ENCODE measurements at places on chromosomes 11 and 22.

DNA sequence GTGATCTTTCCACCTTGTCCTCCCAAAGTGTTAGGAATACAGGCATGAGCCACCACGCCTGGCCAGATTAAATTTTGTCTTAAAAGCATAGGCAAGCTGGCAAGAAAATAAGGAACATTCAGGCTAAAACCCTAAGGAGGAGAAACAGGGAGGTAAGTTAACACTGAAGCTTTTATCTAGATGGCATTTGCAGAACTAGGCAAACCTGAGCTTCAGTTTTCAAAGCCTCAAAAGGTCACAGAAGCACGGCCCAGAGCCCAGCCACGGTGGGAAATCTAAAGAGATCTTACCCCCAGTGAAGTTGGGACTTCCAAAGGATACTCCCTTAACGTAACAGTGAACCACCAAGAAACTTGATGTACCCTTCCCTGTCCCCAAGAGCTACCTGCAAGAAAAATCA, 28.4 kb downstream of the PC start:
- DNase-seq: no peak

DNA sequence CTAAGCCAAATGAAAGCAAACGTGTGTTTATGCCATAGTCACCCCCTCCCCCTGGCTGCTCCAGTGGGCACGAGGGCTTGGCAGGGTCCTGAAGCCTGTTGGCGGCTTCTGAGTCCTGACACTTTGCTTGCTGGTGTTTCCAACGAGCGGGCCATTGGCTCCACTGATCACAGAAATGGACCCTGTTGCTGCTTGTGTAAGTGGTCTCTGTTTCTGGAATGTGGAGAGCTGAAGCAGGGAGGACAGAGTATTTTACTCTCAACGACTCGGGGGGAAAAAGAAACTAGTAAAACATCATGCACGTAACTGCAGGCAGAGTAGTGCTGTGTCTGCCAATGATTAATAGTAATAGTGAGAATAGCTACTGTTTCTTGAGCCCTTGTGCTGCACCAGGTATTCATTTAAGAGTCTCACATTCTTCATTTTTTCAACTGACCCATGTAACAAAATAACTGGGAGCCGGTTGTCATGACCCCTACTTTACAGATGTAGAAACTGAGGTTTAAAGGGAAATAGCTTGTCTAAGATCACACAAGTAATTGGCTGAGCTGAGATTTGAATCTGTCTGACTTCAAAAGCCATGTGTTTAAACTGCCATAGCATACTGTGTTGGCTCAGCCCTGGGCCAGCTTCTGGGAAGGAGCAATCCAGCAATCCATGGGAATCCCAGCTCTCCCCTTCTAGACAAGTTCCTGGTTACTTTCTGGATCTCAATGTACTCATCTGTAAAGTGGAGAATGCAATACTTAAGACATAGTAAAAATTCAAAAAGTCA, 526.7 kb downstream of the INSC start:
- no peak for DNase-seq

DNA sequence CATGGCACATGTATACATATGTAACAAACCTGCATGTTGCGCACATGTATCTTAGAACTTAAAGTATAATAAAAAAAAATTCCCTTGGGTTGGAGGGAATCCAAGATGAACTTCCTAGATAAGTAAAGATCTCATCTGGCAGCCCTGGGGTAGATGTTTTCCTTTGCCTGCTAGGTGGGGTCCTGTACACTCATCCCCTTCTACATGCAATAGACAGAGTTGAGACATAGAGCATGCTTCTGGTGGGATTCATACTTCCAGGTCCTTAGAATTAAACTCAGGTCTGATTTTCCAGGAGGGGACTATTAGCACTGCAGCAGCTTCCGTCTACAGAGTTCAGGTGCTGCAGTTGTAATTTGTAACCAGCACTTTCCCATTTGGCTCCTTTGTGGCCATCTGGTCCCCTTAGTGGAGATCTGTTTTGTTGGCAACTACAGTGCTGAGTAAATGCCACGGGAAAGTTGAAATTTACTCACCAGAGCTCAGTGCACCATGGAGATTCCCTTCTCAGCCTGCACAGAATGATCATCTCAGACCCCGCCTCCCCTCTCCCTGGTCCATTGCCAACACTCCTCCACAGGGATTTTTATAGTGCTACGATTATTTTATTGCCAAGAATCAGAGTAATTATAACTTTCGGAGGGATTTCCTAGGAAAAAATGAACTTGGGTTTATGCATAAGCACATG, 220.1 kb upstream of the E2F8 start:
- no peak for DNase-seq

DNA sequence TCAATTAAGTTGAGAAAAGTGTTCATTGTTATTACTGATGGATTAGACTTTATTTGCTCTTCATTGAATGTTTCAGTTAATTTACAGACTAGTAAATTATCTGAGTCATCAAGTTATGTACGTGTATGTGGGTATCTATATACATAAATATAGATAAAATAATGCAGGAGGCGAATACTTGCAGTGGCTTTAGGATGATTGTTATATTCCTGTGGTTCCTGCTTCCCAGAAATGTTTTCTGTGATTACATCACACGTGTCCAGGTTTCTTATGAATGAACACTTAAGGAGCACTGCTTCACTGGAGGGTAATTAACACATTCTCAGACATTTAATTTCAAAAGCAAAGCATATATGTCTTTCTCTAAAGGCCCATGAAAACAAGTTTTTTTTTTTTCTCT, 28.4 kb downstream of the YAP1 start:
- no peak for DNase-seq

DNA sequence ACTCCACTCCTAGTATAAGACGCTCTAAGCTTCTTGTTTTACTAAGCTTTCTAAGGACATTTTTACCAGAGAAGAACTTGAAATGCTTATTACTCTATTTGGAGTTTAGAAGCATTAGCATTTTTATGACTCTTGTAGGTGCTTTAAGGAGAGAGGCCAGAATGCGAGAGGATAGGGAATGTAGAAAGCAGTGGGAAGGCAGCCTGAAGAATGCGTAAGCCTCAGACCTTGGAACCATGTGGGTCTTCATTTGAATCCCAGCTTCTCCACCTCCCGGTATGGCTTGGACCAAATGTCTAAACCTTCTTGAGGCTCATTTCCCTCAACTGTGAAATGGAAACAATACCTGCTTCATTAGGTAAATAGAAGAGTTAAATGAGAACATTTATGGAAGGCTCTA, 60.0 kb upstream of the AMOTL1 start:
- no peak for DNase-seq

DNA sequence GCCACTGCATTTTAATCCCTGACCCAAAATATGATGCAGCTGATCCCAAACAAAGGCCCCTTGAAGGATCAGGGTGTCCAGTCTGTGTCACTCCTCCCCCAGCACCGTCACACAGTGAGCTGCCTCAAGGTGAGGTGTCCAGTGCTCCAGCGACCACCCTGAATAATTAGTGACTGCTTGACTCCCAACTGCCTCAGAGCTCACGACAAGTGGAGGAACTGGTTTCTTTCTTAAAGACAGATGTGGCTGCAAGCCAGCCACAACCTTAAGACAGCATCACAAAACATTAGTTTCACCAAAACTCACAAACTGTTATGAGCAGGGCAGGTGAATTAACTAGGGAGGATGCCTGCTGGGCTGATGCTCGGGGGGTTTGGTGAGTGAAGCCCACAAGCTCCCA, 74.6 kb downstream of the PIWIL3 start:
- DNase-seq: no peak

GRCh38 chr11:130383344-130384211, 44.8 kb downstream of the ADAMTS8 start:
- DNase-seq: no peak

- DNase-seq: no peak
Observed at GRCh38 chr22:47035425-47035881, 273.0 kb downstream of the TBC1D22A start.

GRCh38 chr22:39900306-39901227, at the start of gene GRAP2:
TSS of gene GRAP2 (plus strand) at chr22:39901084. CDS start at chr22:39947107, 46,023 bp downstream.
- DNase-seq: no peak

DNA sequence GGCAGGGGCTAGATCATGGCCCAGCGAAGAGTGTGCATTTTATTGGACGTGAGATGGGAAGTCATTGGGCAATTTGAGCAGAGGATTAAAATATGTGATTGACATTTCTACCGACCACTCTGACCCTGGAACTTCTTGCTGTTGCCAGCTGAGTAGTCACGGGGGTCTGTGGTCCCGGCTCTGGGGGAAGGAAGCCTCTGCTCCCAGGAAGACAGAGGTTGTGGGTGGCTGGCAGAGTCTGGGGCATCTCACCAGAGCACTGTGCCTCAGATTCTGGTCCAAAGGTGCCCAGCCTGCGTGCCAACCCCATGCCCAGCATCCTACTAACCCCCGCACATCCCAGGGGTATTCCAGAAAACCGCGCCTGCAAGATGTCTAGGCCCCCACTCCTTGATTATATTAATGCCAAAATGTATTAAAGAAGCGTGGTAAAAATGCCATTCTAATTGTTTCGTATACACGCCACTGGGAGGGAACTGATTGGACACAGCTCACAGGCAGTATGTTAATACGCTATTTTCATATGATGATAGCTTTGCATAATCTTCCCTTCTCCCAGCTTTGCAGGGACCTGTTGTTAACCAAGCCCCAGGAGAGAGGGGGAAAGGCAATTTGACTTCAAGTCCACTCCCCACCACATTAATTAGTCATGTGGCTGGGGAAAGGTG, 25.3 kb upstream of the LMO1 start:
- DNase-seq: peak; percentile 91

GRCh38 chr11:132073787-132074186, 703.4 kb downstream of the NTM start:
- DNase-seq: no peak

- DNase-seq: no peak
Observed at GRCh38 chr22:32880505-32880892, 79.0 kb downstream of the TIMP3 start.

- no peak for DNase-seq
Observed at GRCh38 chr11:101803651-101804050, 111.2 kb upstream of the CEP126 start.

GRCh38 chr11:6224421-6224820, 10.0 kb downstream of the FHIP1B start:
- no peak for DNase-seq

DNA sequence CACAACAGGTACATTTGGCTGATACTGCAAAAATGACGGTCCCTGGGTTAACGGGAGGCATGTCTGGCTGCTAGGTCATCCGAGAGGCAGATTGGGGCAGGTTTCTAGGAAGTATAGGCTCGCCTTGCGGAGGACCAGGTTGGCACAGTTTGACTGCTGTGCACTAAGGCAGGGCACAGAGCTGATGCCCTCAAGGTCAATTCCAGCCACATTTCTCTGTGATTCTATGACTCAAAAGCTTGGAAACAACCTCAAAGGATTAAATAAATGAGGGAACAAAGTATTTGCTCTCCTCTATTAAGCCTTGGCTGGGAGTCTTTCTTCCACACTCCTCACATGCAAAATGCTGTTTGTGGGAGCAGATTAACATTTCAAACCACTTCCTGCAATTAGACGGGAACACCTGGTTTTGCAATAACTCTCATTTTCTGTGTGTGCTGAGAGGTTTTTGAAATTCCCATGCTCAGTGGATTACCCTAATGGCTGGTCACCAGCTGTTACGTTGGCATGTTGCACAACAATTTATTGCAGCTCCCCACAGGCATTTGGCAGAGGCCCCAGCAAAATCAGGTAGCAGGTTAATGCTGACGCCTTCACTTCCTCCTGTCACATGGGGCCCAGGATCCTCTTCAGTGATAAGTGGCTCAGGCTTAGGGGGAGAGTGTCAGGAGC, 61.0 kb upstream of the PLET1 start:
- no peak for DNase-seq

- DNase-seq: no peak
Observed at GRCh38 chr22:41512421-41513194, 31.7 kb downstream of the POLR3H start.

- DNase-seq: no peak
Observed at GRCh38 chr11:119479685-119480275, 56.8 kb upstream of the THY1 start.

GRCh38 chr11:69691463-69691862, 12.4 kb downstream of the FGF19 start:
- no peak for DNase-seq

- no peak for DNase-seq
Observed at GRCh38 chr11:44760477-44760872, 33.7 kb downstream of the TSPAN18 start.

- no peak for DNase-seq
Observed at GRCh38 chr11:128095466-128095981, 491.8 kb downstream of the ETS1 start.

DNA sequence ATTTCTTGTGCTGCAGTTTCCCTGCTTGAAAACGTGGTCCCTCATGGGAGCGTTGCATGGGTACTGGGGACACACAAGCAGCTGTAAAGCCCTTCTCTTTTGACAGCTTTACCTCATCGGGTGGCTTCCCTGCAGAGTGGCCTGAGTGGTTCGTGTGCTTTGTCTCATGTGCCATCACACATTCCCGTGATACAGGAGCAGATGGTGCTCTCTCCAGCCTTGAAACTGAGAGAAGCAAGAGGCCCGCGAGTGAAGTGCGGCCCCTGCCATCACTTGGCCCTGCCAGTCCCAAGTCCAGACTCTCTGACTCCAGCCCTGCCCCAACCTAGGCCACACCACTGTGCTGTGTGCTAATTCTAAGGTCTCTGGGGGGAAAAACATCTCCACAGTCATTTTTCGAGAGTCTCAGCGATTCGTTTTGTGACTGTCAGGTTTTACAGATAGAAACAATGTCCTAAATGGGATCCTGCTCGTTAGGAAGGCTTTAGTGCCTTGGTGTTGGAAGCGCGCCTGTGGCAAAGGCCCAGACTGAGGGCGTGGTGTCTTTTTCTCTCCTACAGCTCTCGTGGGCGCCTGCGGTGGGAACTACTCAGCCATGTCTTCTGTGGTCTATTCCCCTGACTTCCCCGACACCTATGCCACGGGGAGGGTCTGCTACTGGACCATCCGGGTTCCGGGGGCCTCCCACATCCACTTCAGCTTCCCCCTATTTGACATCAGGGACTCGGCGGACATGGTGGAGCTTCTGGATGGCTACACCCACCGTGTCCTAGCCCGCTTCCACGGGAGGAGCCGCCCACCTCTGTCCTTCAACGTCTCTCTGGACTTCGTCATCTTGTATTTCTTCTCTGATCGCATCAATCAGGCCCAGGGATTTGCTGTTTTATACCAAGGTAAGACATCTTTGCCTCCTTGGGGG, 64.2 kb downstream of the KREMEN1 start:
- DNase-seq: no peak

All from NCI-H1436 treated with DMSO at 0.1 percent for 48 hours (cell line).